Bone marrow (tissue), 2 donors: ENCODE measurements at places on chromosomes 5 and 9.
A peak's percentile ranks its signal among the peaks of the same experiment; 100 is the strongest.

DNA sequence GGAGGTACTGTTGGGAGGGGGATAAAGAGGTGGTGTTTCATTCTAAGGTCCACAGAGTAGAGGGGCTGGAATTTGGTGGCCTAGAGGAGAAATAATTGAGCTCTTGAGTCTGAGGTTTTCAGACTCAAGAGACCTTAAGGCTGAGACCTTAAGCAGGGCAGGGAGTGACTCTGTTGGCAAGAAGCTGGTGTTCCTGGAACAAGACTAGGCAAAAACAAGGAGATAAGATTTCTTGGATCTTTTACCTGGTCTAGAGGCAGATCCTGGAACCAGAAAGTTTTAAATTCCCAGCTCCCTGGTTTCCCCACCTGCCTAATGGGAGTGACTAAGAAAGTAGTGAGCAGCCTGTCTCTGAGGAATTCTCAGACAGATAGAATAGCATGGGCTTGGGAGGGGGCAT is 4.1 kb upstream of the CCL21 start:
- no peak for DNase-seq

GRCh38 chr9:27497883-27498417 is 26.1 kb upstream of the IFNK start:
- DNase-seq = no peak

- DNase-seq = no peak
Measured at GRCh38 chr9:126551812-126552211, 61.9 kb upstream of the LMX1B start.

DNA sequence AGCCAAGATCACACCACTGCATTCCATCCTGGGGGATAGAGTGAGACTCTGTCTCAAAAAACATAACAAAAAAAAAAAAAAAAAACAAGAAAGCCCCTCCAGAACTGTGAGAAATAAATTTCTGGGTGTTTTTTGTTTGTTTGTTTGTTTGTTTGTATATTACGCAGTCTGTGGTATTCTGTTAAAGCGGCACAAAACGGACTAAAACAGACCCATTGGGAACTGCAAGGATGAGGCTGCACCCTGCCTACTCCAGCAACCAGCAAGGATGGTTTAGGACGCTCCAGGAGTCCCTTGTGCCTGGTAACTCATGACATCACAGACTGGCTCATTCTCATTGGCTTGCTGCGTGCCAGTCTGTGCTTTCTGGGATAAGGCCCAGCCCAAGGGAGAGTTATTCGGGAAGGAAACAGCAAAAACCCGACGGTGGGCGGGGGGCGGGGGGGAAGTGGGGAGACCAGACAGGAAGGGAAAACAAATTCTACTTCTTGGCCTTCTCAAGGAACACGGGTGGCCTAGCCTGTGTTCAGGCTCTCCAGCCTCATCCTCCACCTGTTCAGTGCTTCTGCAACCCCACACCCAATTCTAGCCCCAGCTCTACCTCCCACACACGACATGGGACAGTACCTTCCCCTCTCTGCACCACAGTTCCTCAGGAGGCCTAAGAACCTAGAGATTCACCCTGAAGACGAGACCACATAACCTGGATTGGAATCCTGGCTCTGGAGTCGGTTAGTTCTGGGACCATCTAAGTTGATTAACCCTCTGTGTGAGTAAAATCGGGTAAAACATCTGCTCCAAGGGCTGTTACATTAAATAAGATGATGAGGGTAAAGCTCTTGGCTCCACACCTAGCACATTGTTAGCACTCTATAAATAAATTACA is 2.8 kb downstream of the CD74 start:
- peak; percentile 20 for DNase-seq

DNA sequence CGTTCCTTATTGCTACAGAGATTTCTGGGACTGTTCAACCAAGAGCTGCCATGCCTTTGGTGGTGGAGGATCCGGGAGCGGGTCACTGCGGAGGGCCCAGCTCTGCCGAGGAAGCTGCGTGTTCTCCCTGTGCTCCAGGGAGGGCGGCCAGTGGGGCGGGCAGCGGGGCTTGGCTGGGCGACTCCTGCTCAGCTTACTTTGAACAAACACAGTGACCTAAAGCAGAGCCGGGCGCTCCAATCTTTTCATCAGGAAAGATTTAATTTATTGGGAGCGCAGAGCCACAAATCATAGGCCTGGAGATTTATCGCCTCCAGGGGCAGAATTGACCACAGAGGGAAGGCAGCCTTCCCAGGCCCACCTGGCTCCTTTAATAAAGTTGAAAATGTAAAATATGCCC is 27.7 kb downstream of the LHX3 start:
- DNase-seq = no peak

DNA sequence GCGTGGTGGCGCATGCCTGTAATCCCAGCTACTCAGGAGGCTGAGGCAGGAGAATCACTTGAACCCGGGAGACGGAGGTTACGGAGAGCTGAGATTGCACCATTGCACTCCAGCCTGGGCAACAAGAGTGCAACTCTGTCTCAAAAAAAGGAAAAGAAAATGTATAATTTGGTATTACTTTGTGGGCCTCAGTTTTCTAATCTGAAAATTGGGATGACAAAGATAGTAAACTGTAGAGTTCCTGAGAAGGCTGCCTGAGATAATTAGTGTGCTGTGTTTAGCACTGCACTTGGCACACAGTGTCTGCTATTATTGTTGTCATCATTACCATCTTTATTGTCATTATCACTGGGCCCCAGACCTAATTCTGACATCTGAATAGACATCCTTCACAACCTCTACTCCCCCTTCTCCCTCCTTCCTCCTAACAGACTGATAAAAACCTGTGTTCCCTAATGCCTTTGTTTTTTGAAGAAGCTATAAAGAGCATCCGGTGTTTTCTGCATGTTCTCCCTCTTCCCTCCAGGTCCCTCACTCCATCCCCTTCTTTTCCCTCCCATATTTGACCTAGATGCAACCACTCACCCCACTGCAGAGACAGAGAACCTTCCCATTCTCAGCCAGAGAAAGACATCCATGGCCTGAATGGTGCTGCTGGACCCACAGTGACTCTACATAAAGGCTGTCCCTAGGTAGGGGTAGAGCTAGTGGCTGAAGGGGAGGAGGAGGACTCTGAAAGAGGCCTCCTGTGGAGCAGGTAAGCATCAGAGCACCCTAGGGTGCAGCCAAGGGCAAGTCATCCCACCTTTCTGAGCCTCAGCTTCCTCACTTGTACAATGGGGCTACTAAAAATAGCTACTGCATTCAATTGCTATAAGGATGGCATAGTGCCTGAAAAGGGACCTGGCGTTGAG is 15.7 kb upstream of the CYSTM1 start:
- no peak for DNase-seq

DNA sequence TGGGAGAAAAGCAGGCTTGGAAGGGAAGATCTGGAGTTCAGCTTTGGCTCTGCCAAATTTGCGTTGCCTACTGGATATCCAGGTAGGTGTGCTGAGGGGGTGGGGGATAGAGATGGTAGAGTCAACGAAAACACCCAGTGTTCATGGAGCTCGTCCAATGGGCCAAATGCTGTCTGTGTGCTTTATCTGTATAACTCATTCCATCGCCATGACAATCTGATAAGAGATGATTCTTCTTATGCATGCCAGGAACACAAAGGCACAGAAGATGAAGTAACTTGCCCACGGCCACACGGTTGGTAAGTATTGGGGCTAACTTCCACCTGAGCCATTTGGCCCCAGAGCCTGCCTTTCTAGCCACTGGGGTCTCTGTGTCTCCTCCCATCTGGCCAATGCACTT is 53.2 kb downstream of the BOD1 start:
- DNase-seq = no peak

DNA sequence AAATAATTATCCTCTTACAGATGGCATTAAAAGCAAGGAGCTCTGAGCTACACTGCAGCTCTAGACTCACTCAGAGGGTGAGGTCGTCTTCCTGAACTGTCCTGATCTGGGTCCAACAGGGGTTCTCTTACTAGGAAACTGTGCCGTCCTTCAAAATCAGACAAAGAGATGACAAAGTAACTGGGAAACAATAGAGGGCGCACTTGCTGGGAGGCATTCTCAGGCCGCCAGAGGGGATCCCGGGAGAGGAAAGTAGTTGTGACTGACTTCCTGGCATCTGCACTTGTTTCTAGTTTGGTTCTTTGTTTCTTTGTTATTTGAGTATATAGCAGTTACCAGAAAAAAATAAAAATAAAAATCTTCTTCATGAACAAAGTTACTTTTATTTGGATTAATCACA is 142.9 kb upstream of the MSX2 start:
- DNase-seq = no peak

DNA sequence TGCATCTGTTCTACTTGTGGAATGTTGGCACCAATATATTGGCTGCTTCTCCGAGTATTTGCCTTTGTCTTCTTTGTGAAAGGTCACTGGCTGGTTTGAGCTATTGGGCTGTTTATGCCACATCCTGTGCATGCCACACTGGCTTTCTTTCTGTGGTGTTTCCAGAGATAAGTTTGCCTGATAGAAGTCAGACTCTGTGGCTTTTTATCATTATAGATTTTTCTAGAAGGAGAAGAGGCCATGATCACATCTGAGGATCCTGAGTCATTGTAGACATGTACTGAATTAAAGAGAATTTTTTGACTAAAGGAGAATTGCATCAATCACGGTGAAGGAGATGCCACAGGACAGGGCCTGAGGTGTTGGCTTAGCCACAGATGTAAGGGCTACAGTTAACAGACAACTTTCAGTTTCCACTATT is 26.5 kb upstream of the CDKN2B start:
- DNase-seq = no peak

GRCh38 chr5:154811653-154812465 is 38.5 kb downstream of the FAXDC2 start:
- DNase-seq = peak; percentile 8

- DNase-seq = no peak
Measured at GRCh38 chr9:136203408-136204144, 1.4 kb downstream of the LHX3 start.

DNA sequence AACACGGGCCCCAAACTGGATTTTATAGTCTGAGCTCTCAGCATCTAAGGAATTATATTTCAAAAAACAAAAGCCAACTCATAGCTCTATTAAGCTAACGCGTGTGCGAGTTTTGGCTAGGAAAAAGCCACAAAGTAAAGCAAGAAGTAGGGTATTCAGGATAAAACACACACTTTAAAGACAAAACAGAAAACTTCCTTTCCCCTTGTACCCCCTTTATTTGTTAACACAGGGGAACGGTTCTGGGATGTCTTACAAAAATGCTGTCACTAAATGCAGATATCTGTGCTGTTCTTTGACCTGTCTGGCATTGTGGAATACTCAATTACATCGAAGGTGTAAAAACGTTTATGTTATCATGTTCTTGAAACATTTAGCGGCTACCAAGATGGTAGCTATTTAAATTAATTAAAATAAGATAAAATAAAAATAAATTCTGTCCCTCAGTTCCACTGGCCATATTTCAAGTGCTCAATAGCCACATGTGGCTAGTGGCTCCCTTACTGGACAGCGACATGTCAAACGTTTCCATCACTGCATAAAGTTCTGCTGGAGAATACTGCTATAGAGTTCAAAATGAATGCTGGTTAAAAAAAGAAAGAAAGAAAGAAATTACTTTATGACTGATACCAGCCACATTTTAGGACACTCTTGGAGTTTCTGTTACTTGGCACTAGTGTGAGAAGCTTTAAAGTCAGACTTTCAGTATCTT is 7.2 kb upstream of the MEF2C start:
- no peak for DNase-seq
